Cardiac septum (tissue), 1 donor: ENCODE measurements at places on chromosomes 2 and 18.

GRCh38 chr2:124027182-124027581 lies 2.1 kb downstream of the CNTNAP5 start:
- DNase-seq: no peak

GRCh38 chr18:57629422-57629821 lies 7.8 kb upstream of the NARS1 start:
- no peak for DNase-seq

- no peak for DNase-seq
Observed at GRCh38 chr18:39672171-39672570, 2106.6 kb upstream of the CELF4 start.

GRCh38 chr2:43898134-43898837 lies 59.5 kb downstream of the ABCG8 start:
- DNase-seq: no peak

DNA sequence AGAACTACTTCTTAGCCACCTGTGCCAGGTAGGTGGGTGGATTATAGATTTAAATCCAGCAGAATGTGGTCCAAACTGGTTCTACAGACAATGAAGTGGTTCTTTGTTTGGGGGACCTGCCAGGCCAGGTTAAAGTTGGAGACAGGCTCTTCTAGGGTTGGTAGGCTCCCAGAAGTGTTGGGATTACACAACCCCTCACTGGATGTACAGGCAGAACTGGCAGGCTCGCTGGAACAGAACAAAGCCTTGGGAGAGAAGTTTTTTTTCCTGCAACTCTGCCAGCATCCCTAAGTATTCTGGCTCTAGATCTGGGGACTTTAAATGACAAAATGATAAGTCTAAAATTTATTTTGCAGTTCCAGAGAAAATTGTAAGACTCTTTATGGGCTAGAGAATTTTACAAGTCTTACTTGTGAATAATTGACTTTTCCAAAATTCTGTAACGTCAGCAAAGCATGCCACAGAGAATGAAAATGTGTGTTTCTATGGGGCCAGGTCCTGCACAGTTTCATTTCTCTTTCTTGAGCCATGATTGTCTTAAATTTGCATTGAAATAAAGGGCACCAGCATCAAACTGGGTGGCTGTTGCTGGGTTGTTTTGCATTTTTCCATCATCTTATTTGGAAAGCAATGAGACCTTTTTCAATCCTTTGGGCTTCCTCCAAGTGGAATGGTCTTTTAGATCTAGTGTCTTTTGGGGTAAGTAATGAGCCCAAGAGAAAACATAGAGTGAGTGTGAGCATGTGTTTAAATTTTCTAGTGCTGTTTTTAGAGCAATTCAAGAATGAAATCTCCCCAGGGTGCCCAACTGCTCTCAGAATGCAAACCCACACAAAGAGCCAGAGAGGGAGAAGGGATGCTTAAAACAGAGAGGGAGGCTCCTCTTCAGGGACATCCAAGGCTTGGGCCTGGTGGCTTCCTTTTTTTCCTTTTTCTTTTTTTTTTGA lies 32.4 kb upstream of the ATL2 start:
- DNase-seq: no peak

- DNase-seq: no peak
Observed at GRCh38 chr2:192314800-192315481, 120.2 kb upstream of the TMEFF2 start.

DNA sequence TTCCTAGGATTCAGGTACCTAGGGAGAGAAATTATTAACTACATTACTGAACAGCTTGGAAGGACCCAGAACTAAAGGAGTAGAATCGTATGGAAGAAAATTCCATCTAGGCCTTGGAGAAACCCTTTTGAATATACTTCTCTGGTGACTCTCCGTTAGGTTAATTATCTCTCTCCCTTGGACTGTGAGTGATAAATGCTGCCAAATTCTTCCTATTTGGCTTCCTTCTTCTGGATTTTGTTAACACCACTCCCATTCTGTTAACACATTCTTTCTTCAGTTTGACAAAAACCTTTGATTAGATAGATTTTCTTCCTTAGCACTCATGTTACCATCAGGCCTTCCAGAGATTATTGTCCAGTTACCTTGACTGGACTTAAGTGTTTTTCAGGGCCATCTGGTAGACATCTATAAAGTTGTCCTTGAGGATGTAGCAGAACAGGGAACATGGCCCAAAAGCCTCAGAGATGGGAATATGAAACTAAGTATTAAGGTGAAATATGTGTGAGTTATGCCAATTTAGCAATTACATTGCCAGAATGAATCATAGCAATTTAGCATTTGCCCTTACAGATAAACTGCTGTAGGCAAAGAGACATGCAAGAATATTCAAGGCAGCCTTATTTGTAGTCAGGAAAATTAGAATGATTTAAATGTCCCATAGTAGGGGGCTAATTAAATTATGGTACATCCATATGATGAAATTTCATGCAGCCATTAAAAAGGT lies 6.7 kb downstream of the CYP27A1 start:
- DNase-seq: no peak

DNA sequence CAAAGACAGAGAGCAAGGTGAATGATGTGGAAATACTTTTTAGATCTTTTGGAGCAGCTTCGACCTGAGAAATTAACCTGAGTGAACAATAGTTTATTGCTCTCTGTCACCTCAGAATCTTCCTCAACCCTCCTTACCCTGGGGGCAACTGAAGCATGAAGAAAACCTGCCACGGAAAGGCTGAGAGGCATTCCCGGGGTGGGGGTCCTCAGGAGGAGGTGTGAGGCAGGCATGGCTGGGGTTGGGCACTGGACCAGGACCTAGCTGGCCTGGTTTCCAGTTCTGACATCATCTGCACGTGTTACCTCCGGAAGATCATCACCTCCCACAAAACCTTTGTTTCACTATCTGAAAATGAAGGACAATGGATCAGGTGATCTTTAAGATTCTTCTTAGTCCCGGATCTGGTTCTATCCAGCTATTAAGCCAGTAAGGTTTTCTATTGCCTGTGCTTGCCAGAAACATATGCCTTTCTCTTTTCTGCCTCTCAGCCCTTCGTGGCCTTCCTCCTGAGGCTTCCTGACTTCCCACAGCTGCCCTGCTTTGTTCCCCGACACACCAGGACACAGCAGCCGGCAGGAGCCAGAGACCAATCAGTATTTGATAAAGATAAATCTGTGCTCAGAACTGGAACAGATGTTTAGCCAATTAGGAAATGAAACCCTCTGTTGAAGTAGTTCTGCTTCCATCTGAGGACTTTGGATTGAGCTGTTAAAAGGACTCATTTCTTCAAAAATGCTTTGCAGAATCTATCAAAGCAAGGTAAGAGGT lies 232.5 kb downstream of the TDRD15 start:
- DNase-seq: no peak

DNA sequence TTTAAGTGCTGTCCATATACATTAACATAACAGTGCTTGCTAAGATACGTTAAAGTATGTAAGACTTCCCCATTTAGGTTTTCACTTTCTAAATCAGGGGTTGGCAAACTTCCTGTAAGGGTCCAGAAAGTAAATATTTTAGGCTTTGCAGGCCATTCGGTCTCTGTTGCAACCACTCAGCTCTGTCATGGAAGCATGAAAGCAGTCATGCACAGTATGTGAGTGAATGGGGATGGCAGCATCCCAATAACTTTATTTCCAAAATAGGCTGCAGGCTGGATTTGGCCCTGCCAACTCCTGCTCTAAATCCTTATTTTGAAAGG lies 128.7 kb downstream of the PLA2R1 start:
- no peak for DNase-seq
